ENCODE measurements at places on chromosomes 13 and 19.

DNA sequence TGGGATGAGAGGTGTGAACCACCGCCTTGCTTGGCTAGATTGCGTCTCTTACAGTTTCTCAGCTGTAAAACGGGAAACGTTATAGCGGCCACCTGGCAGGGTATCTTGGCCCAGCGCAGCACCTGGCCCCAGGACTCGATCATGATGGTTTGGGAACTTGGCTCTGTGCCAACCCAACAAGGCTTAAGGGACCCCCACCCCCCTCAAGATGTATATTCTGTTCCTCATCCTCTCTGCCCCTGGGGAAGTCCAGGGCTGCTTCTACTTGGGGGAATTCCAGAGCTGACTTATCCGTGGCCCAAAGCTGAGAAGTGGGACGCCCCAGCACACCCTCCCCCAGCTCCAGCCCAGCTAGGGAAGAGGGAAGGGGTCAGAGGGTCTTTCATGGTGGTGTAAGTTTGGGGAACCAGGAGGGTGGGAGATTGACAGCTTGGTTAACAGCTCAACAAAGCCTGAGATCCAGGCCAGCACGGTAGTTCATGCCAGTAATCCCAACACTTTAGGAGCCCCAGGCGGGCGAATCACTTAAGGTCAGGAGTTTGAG is 695 bp downstream of the ICAM1 start:
- peak; percentile 16 for DNase-seq

DNA sequence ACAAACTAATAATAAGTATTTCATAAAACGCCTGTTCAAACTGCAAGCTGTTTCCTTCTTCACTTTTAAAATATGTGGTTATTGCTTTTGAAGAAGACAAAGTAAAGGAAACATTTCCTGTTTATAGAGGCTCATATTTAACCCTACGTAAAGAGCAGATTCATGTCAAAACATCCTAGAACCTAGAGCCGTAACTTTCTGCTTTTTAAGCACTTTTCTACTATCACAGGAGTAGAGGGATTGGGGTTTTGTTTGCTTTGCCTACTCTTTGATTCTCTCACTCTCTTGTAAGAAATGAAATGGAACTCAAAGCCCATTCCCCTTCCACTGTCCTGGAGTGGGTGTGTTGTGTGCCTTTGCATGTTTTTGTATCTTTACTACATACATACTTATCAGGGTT is 54.0 kb upstream of the GPR183 start:
- DNase-seq = no peak

GRCh38 chr19:14305706-14306105 is 75.5 kb upstream of the ADGRE5 start:
- no peak for DNase-seq

- no peak for DNase-seq
Measured at GRCh38 chr13:70473907-70474306, 365.7 kb upstream of the KLHL1 start.

GRCh38 chr13:31234729-31235128 is 35.0 kb downstream of the B3GLCT start:
- no peak for DNase-seq

DNA sequence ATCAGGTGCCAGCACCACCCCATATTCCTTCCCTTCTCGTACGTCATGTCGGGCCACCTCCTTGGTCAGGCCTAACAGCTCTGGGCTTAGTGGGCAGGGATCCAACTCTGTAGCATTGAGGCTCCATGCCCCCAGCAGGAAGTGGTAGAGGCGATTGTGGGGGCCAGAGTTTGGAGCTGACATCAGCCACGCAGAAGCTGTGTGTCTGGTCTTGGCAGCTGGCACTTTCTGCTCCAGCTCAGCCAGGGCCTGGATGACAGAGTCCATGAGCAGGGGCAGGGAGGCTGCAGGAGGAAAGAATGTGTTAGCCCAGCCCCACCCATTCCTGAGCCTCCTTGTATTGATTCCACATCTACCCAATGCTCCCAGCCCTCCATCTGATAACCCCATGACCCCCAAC is 3.0 kb downstream of the PGLYRP2 start:
- no peak for DNase-seq

GRCh38 chr19:33771384-33772101 is 25.1 kb upstream of the KCTD15 start:
- DNase-seq = peak; percentile 30

- no peak for DNase-seq
Measured at GRCh38 chr13:73608157-73608516, 526.1 kb downstream of the KLF12 start.

DNA sequence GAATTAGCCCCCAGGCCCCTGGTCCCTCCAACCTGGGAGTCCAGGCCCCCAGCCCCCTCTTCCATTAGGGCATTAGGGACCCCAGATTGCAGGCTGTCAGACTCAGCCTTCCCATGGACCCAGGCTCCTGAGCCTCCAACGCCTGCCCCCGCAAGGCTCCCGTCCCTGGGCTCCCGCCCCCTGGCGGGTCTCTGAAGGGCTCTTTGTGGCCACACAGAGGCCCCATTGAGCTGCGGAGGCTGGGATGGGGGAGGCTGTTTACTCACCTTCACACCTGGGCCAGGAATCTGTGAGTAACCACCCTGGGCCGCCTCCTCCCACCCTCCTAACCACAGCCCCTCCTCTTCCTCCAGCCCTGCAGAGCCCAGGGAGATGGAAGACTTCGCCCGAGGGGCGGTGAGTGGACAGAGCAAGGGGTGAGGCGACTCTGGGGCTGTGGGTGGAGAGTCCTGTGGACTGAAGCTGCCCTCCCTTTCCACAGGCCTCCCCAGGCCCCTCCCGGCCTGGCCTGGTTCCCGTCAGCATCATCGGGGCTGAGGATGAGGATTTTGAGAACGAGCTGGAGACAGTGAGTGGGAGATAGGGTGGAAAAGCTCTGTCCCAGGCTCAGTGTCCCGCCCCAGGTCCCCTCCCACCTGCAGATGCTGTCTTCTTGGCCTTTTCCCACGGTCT is 4.9 kb downstream of the ARHGEF1 start:
- peak; percentile 79 for DNase-seq

GRCh38 chr19:57771417-57771816 is 1.9 kb downstream of the ZNF586 start:
- DNase-seq = no peak

DNA sequence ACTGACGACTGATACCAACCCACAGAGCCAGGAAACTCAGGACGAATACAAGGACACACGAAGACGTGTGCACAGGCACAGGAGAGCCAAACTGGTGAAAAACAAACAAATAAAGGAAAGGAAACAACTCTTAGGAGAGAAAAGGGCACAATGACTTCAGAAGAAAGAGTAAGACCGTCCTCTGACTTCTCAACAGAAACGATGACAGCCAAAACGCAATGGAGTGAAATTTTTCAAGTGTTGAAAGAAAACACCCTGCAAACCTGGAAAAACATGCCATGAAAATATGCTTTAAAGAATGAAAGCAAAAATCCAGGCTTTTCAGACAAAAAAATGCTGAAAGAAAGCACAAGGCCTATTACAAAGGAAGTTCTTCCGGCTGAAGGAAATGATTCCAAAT is 24.6 kb upstream of the PLPP2 start:
- DNase-seq = no peak

DNA sequence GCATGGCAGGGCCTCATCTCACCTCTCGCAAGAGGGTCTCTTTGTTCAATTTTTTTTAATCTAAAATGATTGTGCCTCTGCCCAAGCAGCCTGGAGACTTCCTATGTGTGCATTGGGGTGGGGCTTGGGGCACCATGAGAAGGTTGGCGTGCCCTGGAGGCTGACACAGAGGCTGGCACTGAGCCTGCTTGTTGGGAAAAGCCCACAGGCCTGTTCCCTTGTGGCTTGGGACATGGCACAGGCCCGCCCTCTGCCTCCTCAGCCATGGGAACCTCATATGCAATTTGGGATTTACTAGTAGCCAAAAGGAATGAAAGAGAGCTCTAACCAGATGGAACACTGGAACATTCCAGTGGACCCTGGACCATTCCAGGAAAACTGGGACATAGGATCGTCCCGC is 8.0 kb downstream of the FXYD3 start:
- no peak for DNase-seq

GRCh38 chr13:23673354-23673753 is 103.1 kb downstream of the TNFRSF19 start:
- DNase-seq = peak; percentile 40

GRCh38 chr13:102484329-102484728 is 82.5 kb upstream of the FGF14 start:
- no peak for DNase-seq

- DNase-seq = peak; percentile 25
Measured at GRCh38 chr13:39016787-39017186, 21.1 kb downstream of the PROSER1 start.

GRCh38 chr13:95896301-95896700 is 156.9 kb downstream of the UGGT2 start:
- no peak for DNase-seq

DNA sequence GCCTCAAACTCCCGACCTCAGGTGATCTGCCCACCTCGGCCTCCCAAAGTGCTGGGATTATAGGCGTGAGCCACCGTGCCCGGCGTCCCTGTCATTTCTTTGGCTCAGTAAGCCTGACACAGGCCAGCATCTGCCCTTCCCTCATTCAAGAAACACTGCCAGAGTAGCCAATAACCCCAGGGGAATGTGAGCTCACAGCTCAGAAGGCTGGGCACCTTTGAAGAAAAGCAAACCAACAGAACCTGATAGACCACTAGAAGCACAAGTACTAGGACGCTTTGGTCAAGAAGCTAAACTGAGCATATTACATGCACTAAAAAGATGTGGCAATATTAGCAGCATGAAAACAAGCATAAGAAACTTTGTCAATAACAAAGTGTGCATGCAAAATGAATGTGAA is 14.2 kb downstream of the SIGLEC5 start:
- DNase-seq = no peak

- DNase-seq = peak; percentile 50
Measured at GRCh38 chr19:43618921-43619261, 538 bp downstream of the ZNF428 start.

- no peak for DNase-seq
Measured at GRCh38 chr13:30654430-30654829, 36.7 kb downstream of the USPL1 start.

- DNase-seq = no peak
Measured at GRCh38 chr19:4807188-4807587, 15.7 kb downstream of the FEM1A start.

DNA sequence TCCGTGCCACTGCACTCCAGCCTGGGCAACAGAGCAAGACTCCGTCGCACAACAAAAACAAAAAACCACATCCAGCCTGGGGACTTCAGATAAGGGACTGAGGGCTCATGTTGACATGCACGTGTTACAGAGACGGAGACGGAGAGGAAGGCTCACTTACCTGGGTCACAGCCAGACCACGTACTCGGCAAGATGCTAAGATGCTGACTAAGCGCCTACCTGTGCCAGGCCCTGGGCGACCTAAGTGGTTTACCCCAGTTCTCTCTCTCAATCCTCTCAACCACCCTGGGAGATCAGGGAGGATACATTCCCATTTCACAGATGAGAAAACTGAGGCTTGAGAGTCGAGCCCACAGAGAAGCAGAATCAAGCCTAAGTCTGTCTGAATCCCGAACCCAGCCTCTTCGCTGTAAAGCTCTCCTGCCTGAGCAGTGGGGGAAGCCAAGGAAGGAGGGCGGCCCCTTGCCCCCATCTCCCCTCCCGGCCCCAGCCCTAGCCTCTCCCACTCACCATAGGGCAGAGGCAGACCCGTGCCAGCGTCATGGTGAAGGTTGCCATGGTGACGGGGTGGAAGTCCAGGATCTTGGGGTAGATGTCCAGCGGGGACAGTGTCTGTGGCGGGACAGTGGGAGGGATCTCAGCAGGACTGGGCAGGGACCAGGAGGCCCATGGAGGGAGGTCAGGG is 13.5 kb downstream of the ERCC2 start:
- DNase-seq = no peak

DNA sequence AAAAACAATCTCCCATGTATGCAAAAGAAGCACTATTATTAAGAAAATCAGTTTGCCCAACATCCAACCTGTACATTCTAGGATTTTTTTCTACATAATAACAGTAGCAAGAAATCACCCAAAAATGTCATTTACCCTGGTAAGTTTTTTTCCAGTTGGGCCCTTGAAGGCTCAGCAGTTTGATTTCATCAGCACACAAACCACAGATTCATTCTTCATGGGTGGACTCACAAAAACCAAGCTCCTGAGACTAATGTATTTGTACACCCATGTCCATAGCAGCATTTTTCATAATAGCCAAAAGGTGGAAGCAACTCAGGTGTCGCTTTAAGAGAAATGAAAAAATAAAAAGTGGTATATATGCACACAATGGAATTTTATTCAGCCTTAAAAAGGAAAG is 210.1 kb downstream of the TBC1D4 start:
- DNase-seq = no peak

- DNase-seq = no peak
Measured at GRCh38 chr13:26961890-26962615, 201.5 kb upstream of the GPR12 start.

- DNase-seq = no peak
Measured at GRCh38 chr13:109126178-109126577, 496.8 kb downstream of the MYO16 start.

DNA sequence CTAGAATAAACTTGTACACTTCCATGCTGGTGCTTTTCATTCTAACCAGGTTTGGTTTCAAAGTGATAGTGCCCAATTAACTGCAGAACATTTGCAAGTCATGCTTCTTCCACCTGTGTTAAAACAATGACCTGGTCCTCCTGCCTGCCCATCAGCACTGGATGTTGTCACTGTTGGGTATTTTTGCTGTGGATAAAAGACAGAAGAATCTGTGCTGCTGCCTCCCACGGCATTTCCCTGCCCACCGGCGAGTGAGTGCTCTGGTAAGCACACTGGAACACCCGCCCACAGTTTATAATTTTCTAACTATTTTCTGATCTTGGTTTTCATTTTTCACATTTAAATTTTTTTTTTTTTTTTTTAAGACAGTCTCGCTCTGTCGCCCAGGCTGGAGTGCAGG is 2.3 kb upstream of the AKAP8 start:
- DNase-seq = peak; percentile 9

DNA sequence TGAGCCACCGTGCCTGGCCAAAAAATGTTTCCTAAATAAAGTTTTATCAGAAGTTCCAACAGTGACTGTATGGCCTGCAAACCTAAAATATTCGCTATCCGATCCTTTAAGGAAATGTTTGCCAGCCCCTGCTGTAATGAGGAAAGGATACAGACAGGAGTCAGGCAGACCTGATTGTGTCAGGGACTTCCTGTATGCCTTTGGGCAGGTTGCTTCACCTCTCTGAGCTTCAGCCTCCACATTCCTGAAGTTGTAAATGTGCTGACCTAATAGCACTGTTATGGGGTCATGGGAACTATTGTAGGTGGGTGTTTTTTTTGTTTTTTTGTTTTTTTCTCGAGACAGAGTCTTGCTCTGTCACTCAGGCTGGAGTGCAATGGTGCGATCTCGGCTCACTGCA is 6.2 kb downstream of the ABHD8 start:
- no peak for DNase-seq

DNA sequence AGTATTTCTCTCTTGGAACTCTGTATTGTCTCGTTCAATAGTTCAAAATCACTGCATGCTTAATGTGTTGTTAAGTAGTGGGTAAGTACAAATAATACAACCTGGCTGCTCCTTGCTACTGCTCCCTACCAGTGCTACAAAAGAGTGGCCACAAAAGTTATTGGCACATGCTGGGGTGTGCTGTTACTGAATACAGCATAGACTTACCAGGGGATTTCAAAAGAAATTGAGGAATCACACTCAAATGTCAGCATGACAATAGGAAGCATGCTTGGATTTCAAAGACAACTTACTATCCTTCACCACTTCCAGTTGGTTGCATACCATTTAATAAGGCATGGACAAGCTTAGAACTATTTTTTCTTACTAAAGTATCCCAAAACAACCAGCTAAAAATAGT is 1041.3 kb upstream of the SPRY2 start:
- no peak for DNase-seq

- no peak for DNase-seq
Measured at GRCh38 chr19:1136201-1136600, 32.4 kb downstream of the GPX4 start.

GRCh38 chr13:34307607-34308006 is 489.7 kb downstream of the RFC3 start:
- no peak for DNase-seq
